H9 (cell line): ENCODE measurements at places on chromosomes 5 and 9. TPM values are rescaled to one million over a fixed set of nuclear protein-coding genes. Genes with fewer than 3 reads are reported as not detected.

Gene ACTBL2
- not detected in 2 replicates for total RNA-seq

DNA sequence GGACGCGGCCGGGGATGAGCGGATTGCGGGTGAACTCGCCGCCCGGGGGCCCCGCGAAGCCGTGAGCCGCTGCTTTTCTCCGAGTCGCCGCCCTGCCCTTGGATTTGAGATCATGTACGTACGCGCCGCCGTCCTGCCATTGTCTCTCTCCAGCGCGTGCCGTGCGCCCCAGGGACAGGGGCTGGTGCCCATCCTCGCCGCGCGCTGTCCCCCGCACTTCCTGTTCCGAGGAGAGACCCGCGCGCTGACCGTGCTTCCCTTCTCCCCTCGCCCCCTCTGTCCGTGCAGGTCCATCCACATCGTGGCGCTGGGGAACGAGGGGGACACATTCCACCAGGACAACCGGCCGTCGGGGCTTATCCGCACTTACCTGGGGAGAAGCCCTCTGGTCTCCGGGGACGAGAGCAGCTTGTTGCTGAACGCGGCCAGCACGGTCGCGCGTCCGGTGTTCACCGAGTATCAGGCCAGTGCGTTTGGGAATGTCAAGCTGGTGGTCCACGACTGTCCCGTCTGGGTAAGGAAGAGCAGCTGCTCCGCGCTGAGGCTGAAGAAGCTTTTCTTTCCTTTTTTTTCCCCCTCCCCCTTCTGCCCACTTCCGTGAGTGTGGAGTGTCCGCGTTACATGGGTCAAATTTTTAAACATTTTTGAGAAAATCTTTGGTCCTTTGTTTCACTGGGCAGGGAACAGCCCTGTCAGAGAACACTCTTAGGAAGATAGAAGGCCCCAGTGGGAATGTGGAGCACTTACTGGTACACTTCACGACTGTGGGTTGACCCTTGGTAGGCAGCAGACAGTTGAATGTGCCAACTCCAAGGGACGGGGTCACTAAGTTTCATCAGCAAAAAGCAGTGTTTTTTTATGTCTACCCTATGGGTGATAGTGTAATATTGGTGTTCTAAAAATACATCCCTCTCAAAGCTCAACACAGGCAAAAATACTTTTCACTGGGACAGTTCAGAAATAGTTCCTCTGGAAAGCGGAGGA, 727 bp downstream of the RHOBTB3 start:
- DNase-seq: peak; percentile 65

- DNase-seq: no peak
Measured at GRCh38 chr9:36993933-36994764, 39.9 kb downstream of the PAX5 start.

DNA sequence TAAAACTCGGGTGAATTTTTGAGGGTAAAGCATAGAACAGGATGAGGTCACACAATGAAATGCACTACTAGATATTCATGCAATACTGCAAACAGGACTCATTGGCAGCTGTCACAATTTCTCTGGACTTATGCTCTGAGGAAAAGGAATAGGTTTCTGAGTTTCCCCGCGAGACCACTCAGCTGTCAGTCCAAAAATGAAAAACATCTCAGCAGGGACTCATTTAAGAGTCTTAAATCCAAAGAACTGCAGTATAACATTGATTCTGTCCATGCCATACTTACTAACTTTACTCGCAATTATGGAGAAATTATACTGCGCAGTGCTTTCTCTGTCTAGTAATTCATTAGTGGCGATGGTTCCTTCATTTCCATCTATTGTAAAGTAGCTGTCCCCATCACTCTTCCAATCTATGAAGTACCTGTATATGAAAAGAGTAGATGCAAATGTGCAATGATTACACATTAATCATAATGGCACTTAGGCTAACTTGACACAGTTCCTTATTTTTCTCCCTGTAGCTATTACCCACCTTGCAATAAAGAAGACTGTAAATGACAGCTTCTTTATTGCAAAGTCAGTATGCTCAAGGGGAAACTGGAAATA, 1070.0 kb downstream of the CDH12 start:
- no peak for DNase-seq

Gene FAM81B
- not detected in 2 replicates for total RNA-seq

DNA sequence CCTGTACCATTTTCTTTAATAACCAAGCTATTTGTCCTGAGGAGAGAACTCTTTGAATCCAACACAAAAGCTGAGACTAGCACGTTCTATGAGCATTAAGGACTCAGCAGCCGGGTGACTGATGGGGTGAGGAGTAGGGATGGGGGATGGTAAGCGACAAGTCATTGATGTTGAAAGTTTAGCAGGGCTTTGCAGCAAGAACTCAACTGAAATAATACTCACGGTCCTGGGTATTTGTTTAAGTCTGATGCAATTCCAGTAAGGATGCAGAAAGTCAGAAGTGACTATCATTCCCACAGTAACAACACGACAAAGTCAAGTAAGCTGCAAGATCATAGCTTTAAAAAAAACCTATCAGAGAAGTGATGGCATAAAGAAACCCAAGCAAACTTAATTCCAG, 131.1 kb downstream of the ACTL7B start:
- no peak for DNase-seq

DNA sequence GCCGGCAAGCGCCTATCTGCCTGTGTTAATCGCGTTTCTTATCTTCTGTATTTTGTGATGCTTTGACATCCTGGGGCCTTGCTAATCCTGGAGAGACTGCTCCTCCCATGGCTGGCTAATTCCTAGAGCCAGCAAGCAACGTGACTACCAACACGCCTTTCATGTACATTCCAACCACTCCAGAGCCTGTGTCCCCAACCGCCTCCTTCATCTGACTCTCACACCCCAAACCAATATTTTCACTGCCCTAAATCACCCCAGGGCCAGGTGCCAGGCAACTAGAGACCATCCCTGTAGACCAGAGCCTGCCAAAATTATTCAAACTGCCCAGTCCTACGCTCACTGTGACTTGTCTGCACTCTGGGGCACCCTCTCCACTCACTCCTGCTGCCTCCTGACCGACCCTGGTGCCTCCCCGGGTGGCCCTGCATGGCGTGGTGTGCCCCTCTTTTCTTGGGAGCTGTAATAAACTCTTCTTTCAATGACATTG, 50.5 kb upstream of the COL5A1 start:
- DNase-seq: no peak

Gene IRX4
- 3.2 and 3.4 TPM in 2 replicates for total RNA-seq

- DNase-seq: no peak
Measured at GRCh38 chr5:103923616-103924168, 361.1 kb upstream of the NUDT12 start.

DNA sequence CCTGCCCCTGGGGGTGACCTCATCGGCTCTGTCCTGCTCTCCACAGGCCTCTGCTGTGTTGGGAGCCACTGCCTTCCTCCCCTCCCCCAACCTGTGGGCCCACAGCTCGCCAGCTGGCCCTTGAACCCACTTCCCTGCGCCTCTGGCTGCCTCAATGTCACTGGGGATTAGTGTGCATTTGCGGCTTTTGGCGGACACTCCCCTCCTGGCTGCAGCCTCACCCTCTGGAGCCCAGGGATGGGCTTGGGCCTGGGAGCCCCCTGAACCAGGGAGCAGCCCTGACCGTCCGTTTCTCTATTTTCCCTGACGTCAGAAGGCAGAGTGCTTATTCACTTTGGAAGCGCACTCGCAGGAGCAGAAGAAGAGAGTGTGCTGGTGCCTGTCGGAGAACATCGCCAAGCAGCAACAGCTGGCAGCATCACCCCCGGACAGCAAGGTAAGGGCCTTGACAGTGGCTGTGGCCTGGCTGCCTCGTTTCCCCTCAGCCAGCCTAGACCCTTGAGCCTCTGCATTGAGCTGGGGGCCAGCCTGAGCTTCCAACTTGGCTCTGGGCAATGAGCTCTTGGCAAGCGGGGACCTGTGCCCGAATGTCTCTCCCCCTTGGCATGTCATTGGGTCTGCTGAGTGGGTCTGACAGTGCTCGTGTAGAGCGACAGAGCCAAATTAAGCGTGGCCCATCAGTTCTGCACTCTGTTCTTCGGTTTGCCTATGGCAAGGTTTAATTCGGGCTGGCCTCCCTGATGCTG, 73.1 kb downstream of the RGS3 start:
- DNase-seq: peak; percentile 47

Gene FRRS1L
- total RNA-seq: 3.3 and 3.5 TPM in 2 replicates

DNA sequence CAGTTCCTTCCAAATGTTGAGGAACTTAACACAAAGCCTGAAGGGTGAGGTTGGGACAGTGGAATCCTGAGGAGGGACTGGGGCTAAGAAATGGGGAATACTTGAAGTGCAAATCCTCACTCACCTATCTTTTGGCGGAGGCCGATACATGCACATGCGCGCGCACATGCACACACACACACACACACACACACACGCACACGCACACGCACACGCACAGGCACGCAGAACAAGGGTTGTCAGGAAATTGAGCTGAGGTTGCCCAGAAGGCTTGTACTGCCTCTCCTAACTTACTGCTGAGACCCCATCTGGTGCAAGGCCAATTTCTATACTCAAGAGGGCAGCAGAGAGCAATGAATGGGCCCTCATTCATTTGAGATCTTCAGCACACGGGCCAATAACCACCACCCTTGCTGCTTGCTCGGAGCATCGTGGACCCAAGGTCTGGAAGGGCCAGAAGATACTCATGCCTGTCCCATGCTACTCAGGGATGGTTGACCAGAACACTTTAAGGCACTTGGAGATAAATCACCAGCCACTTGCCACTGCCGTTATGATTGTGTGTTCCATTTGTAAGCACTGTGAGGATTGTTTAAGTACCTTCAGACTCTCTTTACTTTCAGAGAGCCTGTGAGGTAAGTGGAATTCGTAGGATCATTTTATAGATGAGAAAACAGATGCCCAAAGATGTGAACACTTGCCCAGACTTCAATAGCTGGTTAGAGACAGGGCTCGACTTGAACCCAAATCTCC, 21.5 kb downstream of the BTF3 start:
- DNase-seq: peak; percentile 88

DNA sequence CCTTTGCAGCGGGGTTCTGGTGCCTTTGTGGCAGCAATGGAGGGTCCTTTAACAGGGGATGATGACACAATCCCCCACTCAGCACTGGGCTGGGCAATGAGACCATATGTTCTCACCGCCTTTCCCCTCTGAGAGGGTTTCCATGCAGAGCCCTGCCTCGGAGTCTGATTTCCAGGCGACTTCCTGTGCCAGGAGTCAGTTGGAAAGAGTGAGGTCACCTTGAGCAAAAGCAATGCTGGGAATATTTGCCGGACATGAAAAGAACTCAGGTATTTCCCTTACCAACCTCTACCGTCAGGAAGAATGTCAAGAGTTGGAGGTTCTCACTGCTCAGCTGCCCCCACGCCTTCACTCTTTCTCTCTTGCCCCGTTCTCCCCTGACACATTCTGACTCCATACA, 284.2 kb upstream of the IRX1 start:
- no peak for DNase-seq

Gene VAV2
- 58.7 and 58.9 TPM in 2 replicates for total RNA-seq

Gene CCDC171
- 2.4 TPM in 2 replicates for total RNA-seq

Gene BASP1
- 180 and 188 TPM in 2 replicates for total RNA-seq

Gene WWC1
- 28.2 and 30.7 TPM in 2 replicates for total RNA-seq
